ENCODE measurements at places on chromosomes 2 and 18.

GRCh38 chr2:189147361-189147760 lies 32.2 kb downstream of the COL5A2 start:
- no peak for DNase-seq

- DNase-seq: no peak
Observed at GRCh38 chr2:186570604-186571003, 19.3 kb upstream of the ITGAV start.

- no peak for DNase-seq
Observed at GRCh38 chr2:13616616-13617015, 899.9 kb downstream of the TRIB2 start.

DNA sequence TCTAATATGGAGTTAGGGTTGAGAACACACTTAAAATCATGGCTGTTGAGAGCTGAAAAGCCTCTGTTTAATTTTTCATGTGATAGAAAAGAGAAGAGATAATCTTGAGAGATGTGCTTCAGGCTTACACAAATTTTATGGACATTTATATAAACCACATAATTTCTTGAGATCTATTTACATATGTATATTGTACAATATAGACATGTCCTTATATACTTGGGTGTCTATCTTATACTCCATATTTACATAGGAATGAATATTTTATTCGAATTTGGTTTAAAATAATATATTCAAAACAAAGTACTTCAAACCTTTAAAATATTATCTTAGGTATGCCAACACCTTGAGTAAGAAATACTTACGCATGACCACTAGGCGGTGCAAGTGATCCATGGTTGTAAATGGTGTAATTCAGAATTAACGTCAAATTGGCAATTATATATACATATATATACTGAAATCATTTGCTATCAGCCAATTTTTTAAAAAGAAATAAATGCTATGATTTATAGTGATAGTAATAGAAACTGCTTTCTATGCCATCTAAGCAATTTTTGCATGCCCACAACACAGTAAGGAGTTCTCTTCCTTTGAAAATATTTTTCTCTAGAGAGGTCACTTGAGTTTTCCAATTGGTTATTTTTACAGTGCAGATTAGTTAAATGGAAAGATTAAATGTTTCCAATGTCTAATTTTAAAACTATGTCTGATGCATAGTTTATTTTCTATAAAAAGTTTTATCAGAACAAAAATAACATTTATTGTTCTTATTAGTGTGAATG lies 37.6 kb upstream of the SPAG16 start:
- DNase-seq: no peak

DNA sequence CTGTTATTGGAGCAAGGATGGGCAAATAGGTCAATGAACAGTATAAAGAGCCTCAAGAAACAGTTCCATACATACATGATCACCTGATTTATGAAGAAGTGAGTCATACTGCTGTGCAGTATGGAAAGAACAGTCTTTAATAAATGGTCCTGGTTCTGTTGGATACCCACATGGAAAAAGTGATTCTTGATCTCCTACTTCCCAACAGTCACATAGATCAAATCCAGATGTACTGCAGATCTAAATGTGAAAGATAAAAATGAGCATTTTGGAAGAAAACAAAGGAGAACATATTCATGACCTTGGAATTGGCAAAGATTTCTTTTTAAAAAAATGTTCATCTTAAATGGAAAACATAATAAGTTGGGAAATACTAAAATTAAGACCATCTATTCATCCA lies 75.8 kb downstream of the CCDC148 start:
- no peak for DNase-seq

DNA sequence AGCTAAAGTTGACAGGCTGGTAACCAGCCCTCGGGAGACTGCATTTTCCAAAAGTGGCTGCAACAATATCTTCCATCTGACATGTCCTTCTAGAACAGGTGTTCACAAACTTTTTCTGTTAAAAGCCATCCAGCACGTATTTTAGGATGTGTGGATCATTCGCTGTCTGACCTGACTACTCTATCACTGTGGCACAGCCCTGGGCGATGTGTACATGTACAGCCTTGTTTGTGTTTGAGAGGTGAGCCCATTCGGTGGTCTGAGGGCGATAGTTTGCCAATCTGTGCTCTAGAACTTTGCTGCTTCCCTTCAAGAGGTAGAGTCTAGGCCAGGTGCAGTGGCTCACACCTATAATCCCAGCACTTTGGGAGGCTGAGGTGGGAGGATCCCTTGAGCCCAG lies 166.2 kb downstream of the TGIF1 start:
- no peak for DNase-seq

GRCh38 chr2:41764919-41765318 lies 282.9 kb upstream of the PKDCC start:
- no peak for DNase-seq

GRCh38 chr2:210676067-210676466 lies 119.7 kb downstream of the CPS1 start:
- no peak for DNase-seq

DNA sequence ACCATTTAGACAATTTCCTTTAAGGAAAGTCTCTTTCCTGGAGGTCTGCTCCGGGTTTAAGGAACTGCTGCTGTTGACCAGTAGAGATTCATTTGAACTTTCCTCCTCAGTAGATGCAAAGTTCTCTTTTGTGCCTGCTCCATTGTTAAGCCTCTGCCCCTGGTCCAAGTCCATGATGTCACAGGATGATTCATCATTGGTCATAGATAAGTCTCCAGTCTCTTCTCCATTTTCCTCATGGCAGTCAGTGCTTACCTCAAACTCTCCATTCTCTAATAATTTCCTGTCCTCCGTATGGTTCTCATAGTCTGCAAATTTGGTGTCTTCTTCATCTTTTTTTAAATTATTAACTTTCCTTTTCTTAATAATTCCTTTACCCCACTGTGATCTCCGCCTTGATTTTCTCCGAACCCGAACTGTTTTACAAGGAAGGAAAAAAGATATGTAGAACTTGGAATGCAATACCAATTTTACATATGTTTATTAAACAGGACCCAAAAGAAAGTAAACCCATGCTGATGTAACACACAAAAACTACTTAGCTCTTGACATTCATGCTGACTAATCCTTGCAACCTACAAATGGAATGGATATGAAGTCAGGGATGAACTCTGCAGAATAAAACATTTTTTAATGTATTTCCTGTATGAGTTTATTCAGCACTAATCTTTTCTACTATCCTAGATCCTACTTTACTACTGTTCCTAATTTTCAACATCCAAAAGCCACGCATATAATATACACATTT lies 169.1 kb downstream of the ATAD2B start:
- DNase-seq: no peak

GRCh38 chr2:84870306-84870705 lies 10.6 kb downstream of the TRABD2A start:
- DNase-seq: no peak

Measured in NCI-H1048 (cell line).